ENCODE measurements at places on chromosomes 16 and 17.
A peak's percentile ranks its signal among the peaks of the same experiment; 100 is the strongest.

DNA sequence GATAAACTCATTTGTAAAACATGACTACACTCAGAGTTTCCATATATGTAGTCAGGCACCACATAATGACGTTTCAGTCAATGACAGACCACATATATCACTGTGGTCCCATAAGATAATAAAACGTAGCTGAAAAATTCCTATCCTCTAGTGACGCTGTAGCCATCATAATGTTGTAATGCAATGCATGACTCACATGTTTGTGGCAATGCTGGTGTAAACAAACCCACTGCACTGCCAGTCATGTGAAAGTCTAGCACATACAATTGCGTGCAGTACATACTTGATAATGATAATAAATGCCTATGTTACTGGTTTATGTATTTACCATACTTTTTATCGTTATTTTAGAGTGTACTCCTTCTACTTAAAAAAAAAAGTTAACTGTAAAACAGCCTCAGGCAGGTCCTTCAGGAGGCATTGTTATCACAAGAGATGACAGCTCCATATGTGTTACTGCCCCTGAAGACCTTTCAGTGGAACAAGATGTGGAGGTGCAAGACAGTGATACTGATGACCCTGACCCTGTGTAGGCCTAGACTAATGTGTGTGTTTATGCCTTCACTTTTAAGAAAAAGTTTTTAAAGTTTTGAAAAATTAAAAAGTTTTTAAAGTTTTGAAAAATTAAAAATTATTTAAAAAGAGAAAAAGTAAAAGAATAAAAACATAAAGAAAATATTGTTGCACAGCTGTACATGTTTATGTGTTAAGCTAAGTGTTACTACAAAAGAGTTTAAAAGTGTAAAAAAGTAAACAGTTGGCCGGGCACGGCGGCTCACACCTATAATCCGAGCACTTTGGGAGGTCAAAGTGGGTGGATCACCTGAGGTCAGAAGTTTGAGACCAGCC, 9.0 kb downstream of the STAT5B start:
- H3K27me3 ChIP-seq = no peaks in the 10 kb centered on the region
- H3K36me3 ChIP-seq = no peaks in the 10 kb centered on the region
- no peak overlapping the region for H3K27ac ChIP-seq
- H3K4me1 ChIP-seq = no peaks in the 10 kb centered on the region

GRCh38 chr17:77436058-77436442, 295.3 kb downstream of the SEC14L1 start:
- H3K36me3 ChIP-seq = no peaks in the 10 kb centered on the region
- peak overlapping the region; percentile 49 for H3K27ac ChIP-seq
- H3K27me3 ChIP-seq = no peaks in the 10 kb centered on the region
- H3K4me1 ChIP-seq = peaks cover 23% of the 10 kb centered on the region
- no peak overlapping the region for H3K4me3 ChIP-seq

DNA sequence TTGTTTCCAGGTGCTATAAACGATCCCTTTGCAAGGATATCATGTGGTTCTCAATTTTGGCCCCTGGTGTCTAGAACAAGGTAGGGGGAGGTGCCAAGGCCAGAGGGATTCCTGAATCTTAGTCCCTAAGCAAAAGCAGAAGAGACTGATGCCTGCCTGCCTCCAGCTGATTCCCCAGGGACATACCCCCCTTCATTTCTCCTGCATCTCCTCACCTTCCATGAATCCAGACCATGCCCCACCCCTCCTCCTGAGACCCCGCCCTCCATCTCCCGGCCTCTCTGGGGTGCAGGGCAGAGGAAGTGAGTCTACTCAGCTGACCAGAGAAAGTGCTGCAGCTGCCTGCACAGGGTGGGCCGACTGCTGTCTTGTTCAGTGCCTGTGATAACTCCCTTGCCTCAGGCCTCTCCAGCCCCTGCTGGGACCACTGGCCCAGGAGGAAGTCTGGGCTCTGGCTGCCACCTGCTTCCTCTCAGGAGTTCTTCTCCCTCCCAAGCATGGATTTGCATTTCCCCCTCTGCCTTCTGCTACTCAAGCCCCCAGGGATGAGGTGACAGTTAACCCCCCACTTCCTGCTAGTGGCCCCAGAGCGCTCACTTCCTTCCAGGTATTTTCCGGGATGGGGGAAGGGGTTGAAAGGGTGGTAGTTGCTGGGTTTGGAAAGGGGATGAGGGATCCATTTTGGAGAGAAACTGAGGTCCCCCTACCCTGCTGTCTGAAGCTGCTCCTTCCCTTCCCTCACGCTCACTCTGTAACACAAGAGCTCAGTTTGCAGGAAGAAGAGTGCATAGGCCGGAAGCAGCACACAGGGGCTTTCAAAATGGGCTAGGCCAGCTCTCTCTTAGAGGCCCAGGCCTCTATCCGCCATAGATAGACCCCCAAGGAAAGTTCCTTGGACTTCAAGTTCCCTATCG, 10.5 kb upstream of the TSPOAP1 start:
- H3K4me3 ChIP-seq = no peak overlapping the region
- no peaks in the 10 kb centered on the region for H3K36me3 ChIP-seq
- peaks cover 24% of the 10 kb centered on the region for H3K4me1 ChIP-seq
- DNase-seq = peak; percentile 94

- H3K27me3 ChIP-seq = no peaks in the 10 kb centered on the region
- H3K4me1 ChIP-seq = peaks cover 2% of the 10 kb centered on the region
- peak overlapping the region; percentile 88 for H3K4me3 ChIP-seq
- no peaks in the 10 kb centered on the region for H3K36me3 ChIP-seq
- peak overlapping the region; percentile 77 for H3K27ac ChIP-seq
Measured at GRCh38 chr16:68265078-68265920, 973 bp downstream of the SLC7A6 start.

DNA sequence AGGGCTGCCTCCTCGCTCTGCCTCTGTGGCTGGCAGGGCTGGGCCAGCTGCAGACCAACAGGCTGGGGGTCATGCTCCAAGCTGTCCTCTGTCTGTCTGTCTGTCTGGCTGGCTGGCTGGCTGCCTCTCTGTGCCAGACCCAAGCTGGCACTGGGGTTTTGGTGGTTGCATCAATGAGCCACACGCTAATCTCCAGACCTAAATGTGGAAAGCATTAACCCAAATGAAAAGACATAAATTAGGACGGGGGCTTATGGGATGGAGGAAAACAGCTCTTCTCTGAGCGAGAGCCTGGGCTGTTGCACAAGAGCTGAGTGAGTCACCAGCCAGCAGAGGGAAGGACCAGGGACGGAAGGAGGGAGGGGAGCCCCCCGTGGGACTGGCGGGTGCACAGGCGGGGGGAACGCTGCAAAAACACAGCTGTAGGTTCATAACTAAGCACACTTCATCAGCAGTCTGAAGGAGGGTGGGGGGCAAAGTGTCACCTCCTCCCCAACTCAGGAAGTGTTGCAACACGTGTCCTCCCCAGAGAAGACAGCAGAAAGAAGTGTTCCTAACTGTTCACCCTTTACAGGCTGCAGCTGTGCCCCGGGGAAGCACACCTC, 83.4 kb downstream of the GAS7 start:
- peak; percentile 75 for DNase-seq
- H3K27ac ChIP-seq = no peak overlapping the region
- no peak overlapping the region for H3K4me3 ChIP-seq
- no peaks in the 10 kb centered on the region for H3K27me3 ChIP-seq
- H3K4me1 ChIP-seq = peaks cover 33% of the 10 kb centered on the region

- no peaks in the 10 kb centered on the region for H3K4me1 ChIP-seq
- DNase-seq = no peak
- H3K36me3 ChIP-seq = no peaks in the 10 kb centered on the region
- H3K27me3 ChIP-seq = no peaks in the 10 kb centered on the region
- H3K4me3 ChIP-seq = no peak overlapping the region
Measured at GRCh38 chr17:43599835-43600234, 53.7 kb upstream of the ETV4 start.

- H3K4me3 ChIP-seq = no peak overlapping the region
- no peaks in the 10 kb centered on the region for H3K36me3 ChIP-seq
- no peak overlapping the region for H3K27ac ChIP-seq
- H3K4me1 ChIP-seq = no peaks in the 10 kb centered on the region
- no peak for DNase-seq
Measured at GRCh38 chr16:8986818-8987191, 23.1 kb upstream of the USP7 start.

DNA sequence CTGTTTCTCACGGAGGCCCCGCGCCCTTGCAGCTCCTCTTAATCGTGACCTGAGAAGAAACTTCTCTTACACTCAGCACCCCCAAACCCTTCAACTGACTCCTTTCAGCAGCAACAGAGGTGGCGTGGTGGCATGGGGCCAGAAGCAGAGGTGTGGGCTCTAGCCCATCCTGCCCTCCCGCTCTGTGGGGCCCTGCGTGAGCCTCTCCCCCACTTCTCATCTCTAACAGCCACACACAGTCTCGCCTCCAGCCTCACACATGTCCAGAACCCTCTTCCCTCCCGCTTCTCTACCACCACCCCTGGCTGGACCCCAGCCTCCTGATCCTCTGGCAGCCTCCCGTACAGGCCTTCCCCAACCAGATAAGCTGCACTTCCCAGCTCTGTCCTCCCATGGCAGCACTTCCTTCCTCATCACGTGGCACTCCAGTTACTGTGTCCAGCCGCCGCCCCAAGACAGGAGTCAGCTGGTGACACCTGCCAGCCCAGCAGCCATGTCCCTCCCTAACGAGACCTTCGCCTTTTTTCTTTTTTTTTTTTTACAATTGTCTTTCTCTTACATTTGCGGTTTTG, 30.5 kb downstream of the NSMCE1 start:
- H3K36me3 ChIP-seq = no peaks in the 10 kb centered on the region
- DNase-seq = no peak
- no peak overlapping the region for H3K27ac ChIP-seq
- no peaks in the 10 kb centered on the region for H3K27me3 ChIP-seq
- no peak overlapping the region for H3K4me3 ChIP-seq
- peaks cover 3% of the 10 kb centered on the region for H3K4me1 ChIP-seq

DNA sequence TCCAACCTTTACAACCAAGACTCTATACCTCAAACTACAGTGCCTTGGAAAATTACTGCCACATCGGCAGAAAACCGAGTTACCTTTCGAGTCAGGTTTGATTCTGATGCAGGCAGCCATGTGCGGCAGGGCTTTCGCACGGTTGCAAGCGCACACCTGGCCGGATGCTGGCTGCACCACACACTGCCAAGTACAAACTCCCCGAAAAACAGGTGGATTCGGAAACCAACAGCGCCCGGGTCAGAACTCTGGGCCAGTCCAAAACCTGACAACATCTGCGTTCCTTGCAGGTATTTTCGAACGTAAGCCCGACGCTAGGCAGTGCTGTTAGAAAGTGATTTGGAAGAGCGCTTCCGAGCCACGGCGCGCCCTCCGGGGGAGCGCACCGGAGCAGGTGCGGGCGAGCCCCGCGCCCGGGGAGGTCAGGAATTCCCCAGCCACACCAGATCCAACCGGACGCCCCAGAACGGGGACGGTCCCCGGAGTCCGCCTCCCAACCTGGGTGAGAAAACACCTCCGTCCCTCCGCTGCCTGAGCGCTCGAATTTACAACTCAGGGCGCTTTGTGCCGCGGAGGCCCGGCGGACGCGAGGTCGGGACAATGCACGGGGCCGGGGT, 1.2 kb downstream of the USP7 start:
- H3K27ac ChIP-seq = no peak overlapping the region
- peak; percentile 39 for DNase-seq
- no peaks in the 10 kb centered on the region for H3K27me3 ChIP-seq
- peaks cover 24% of the 10 kb centered on the region for H3K4me1 ChIP-seq

- H3K4me1 ChIP-seq = no peaks in the 10 kb centered on the region
- no peak overlapping the region for H3K4me3 ChIP-seq
- H3K27ac ChIP-seq = no peak overlapping the region
- H3K36me3 ChIP-seq = no peaks in the 10 kb centered on the region
- DNase-seq = no peak
Measured at GRCh38 chr16:84635702-84636101, 12.6 kb upstream of the KLHL36 start.

- H3K36me3 ChIP-seq = no peaks in the 10 kb centered on the region
- DNase-seq = no peak
- no peaks in the 10 kb centered on the region for H3K27me3 ChIP-seq
- no peak overlapping the region for H3K27ac ChIP-seq
- H3K4me1 ChIP-seq = peaks cover 6% of the 10 kb centered on the region
Measured at GRCh38 chr17:49111934-49112333, 20.6 kb upstream of the B4GALNT2 start.

DNA sequence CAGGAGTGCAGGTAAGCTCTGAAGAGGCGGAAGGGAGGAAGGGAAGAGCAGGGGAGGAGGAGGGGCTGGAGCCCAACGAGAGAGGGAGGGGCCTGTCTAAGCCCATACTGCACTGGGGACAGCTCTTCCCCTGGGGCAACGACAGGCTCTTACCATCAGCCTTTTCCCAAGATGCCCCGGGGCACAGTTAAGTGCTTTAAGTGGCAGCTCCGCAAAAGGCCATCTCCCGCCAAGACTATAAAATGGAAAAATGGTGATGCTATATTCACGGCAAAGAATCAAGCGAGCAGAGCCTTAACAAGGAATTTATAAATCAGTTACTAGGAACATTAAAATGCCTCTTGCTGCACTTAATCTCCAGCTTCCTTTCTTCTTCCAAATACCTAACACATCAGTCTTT, 110.2 kb upstream of the NLRP1 start:
- no peaks in the 10 kb centered on the region for H3K36me3 ChIP-seq
- H3K27me3 ChIP-seq = no peaks in the 10 kb centered on the region
- H3K4me3 ChIP-seq = no peak overlapping the region
- peak; percentile 92 for DNase-seq

DNA sequence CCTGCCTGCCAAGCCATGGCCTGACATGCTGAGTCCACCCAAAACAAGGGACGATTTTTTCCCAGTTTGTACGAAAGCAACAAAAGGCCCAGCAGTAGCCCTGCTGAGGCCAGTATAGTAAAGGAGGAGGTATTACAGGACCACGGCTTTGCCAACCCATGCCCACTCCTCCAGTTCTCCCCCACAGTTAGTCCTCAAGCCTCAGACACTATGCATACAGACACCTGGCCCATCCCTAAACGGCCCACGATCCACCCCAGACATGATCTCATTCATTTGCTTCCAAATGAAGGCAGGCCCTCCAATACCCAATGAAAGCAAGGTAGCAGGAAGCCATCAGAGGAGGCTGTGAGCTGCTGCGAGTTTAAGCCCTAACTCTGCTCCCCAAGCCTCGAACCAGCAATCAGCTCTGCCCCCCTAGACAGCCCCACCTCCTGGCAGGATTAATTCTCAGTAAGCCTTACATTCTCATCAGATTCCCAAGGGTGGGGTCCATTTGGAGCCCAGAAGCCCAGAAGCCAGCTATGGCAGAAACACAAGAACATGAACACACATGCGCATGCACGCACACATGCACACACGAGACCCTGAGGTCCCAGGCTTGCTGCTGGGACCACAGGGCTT, 4.9 kb downstream of the HDAC5 start:
- H3K36me3 ChIP-seq = no peaks in the 10 kb centered on the region
- DNase-seq = peak; percentile 61

- no peaks in the 10 kb centered on the region for H3K27me3 ChIP-seq
- no peaks in the 10 kb centered on the region for H3K36me3 ChIP-seq
- H3K27ac ChIP-seq = no peak overlapping the region
- H3K4me1 ChIP-seq = no peaks in the 10 kb centered on the region
- H3K4me3 ChIP-seq = no peak overlapping the region
Measured at GRCh38 chr16:51040637-51041036, 110.4 kb downstream of the SALL1 start.

- H3K27me3 ChIP-seq = no peaks in the 10 kb centered on the region
- peaks cover 5% of the 10 kb centered on the region for H3K4me1 ChIP-seq
- H3K4me3 ChIP-seq = no peak overlapping the region
- H3K36me3 ChIP-seq = peaks cover 2% of the 10 kb centered on the region
- peak; percentile 99 for DNase-seq
Measured at GRCh38 chr17:44095647-44096496, 25.3 kb downstream of the G6PC3 start.

- H3K4me1 ChIP-seq = no peaks in the 10 kb centered on the region
- no peak overlapping the region for H3K4me3 ChIP-seq
- H3K36me3 ChIP-seq = no peaks in the 10 kb centered on the region
- H3K27ac ChIP-seq = no peak overlapping the region
Measured at GRCh38 chr17:6536566-6537065, 19.7 kb downstream of the PITPNM3 start.
